ENCODE measurements at places on chromosomes 16 and 17.

DNA sequence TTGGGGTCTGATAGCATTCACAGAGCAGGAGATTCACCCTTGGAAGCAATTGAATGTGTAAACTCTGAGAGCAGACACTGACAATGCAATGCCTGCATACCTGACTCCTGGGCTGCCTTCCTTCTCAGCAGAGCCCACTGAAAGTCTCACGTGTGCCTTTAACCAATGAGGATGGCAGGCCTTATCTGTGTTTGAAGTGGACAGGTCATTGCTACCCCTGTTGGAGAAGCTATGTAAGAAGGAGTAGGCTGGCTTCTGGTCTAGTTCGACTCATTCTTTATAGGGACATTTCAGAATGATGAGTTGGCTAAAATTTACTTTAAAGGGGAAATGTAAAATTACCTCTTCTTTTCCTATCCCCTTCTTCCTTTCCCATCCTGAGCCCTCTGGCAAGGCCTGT, 446.3 kb downstream of the SLC39A11 start:
- no peak for DNase-seq

GRCh38 chr16:28910086-28911031, 14.7 kb downstream of the RABEP2 start:
- DNase-seq: no peak

DNA sequence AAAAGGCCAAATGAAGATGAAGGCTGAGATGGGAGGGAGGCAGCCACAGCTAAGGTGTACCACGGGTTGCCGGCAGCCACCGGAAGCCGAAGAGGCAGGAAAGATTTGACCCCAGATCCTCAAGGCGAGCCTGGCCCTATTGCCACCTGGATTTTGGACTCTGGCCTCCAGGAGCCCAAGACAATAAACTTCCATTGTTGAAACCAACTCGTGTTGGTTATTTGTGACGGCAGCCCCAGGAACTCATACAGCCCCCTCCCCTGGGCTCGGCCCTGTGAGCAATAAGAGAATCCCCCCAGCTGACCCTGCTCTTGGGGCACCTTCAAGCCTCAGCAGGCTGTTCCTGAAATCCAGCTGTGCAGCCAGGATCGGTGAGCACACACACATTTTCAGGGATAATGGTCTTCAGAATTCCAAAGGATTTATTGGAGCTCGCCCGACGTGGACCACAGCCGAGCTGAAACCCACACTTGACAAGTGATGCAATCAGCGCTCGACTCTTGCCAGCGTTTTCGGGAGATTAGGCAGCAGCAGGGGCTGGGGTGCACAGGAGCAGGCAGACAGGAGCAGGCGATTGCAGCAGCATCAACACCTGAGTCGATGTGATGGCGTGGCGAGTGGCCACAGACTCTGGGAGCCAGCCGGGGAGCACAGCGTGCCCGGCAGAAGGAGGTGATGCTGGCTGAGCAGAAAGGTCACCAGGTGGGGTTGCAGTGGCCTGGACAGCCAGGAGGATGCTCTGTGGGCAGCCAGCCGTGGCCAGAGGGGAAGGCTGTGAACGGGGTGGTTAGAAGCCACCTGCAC, 22.4 kb upstream of the CBX4 start:
- no peak for DNase-seq

GRCh38 chr17:7497228-7497627, 13.1 kb downstream of the POLR2A start:
- DNase-seq: no peak

DNA sequence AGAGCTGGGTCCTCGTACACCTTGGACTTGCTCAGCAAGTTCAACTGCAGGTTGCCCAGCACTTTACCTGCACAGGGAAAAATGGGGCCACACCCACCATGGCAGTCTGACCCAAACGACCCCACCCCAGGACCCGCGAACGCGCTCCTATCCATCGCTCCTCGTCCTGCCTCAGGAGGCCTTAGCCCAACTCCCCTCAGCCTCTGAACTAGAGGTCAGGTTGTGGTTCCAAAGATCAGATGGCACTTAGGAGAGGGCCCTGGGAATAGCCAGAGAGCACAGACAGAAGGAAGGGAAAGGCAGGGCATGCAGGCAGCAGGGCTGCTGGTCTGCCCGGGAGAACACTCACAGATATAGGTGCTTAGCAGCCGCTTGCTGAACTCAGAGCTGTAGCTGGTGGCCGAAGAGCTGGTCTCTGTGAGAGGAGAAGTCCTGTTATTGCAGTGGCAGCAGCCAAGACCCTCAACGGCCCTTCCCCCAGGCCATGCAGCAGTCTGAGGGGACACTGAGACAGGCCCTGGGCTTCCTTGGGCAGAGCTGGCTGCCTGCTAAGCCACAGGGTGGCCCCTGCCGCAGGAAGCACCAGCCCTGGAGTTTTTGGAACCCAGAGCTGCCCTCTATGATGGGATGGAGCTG, 6.9 kb downstream of the ZACN start:
- DNase-seq: no peak

GRCh38 chr16:10368969-10369551, 16.8 kb upstream of the ATF7IP2 start:
- DNase-seq: no peak

DNA sequence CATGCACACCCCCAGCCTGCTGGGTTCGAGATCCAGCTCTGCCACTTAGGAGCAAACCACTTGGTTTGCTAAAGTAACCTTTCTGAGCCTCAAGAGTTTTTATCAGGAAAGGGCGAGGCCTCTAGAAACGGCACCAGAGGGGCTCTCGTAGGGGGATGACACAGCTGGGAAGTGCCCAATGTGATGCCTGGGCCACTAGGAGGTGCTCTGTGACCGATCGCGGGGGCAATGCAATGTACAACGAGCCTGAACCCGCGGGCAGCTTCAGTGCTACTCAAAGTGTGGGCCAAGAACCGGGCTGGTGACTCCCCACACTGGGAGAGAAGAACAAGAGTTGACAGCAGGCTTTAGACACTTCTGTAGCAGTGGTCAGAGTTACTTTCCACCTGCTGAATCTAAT, 9.4 kb downstream of the C16orf89 start:
- no peak for DNase-seq

DNA sequence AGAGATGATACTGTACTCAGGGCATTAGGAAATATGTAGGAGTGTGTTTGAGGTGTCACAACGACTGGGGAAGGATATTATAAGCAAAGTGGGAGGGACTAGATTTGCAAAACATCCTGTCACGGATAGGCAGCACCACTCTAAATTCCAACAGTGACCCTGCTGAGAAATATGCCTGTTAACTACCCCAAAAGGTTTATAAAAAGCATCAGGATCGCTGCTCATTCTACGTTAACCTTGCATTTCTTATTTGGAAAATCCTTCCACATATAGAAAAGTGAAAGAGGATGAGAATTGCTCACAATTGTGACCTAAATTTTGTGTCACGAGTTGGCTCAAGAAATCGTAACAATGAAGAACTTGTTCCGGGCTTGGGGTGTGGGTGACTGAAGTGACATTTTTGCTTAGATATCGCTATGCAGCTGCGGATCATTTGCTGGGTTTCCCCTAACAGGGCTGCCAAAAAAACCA, 51.6 kb downstream of the N4BP1 start:
- DNase-seq: no peak

DNA sequence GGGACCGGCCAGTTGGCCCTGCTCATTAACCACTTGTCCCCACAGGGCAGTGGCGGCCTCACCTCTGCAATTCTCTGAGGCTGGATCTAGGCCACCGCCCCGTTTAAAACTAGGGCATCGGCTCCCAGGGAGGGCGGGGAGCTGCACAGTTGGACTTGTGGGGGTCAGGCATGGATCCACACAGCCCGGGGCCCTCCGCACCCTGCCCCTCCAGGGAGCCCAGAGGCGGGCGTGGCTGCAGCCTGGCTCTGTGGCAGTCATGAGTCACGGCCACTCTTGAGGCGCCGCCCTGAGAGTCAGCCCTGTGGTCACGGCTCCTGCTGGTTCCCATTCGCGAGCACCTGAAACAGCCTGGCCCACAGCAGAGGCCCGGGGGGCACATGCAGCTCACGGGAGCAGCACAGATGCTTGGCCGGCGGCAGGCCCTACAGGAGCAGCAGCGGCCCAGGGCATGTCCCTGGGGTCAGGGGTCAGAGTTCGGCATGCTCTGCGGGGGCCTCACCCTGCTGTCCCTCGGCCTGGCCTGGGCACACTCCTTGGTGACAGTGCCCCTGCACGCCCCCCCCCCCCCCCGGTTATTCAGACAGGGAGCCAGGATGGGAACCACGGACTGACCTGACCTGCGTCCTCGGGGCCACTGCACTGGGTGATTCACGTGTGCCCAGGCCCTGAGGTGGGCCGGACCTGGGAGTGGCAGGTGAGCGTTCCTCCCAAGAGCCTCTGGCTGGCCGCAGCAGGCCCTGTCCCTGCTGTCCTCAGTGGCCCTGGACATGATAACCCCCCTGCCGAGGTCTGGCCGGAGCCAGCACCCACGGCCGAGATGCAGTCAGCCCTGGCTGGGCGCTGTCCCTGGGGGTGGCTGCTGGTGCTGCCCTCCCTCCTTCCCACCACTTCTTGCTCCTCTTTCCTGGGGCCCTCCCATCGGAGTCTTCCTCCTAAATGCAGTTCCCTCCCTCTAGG, 8.2 kb downstream of the CAPN15 start:
- DNase-seq: no peak

DNA sequence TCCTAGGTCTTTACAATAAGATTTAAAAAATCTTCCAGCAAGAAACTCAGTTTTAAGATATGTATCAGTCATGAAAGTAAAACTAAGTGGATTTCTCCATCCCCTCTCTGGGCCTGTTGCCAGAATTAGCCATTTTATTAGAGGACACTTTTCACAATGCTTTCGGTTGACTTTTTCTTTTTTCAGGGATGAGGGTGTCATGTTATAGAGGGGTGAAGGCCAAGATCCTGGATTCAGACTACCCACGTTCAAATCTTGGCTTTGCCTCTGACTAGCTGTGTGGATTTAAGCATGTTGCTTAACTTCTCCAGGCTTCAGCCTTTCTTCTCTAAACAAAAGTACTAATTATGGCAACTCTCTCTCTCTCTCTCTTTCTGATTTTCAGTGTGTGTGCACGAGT, 111.7 kb upstream of the COX10 start:
- DNase-seq: no peak

DNA sequence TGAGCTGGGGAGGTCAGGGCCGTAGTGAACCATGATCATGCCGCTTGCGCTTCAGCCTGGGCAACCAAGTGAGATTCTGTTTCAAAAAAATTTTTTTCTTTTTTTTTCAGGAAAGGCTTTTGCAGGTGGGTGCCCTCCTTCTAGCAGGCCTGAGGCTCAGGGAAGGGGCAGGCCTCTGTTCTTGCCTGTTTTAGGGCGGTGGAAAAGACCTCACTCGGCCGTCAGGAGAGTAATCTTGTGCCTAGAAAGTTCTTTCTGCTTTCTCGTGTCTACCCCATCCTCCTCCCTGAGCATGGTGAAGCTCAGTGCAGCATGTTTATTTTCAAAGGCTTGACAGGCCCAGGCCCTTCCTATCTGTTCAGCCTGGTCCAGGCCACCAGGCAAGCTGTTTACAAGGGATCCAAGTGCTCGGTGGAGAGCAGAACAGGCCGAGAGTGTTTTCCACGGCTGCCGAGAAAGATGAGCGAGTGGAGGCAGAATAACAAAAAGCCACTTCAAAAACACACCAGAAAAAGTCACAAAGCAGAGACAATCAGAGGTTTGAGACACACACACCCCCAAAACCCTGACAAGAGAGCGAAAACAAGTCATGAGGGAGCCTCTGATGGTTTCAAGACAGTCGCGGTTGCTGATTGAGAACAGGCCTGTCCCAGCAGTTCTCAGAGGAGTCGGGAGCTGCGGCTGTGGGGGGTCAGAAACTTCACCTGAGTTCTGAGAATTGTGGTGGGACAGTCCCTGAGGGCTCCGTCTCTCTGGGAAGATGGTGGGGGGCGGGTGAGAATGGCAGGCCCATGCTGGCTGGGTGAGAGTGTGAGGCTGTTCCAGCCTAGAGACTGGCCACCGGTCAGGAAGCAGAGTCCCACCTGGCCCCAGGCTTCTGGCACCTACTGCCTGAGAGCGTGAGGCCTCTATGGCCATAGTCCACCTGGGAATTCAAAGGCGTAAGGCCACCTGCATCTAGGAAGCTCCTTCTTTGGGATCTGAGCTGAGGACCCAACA, 37.5 kb upstream of the CCR7 start:
- no peak for DNase-seq

DNA sequence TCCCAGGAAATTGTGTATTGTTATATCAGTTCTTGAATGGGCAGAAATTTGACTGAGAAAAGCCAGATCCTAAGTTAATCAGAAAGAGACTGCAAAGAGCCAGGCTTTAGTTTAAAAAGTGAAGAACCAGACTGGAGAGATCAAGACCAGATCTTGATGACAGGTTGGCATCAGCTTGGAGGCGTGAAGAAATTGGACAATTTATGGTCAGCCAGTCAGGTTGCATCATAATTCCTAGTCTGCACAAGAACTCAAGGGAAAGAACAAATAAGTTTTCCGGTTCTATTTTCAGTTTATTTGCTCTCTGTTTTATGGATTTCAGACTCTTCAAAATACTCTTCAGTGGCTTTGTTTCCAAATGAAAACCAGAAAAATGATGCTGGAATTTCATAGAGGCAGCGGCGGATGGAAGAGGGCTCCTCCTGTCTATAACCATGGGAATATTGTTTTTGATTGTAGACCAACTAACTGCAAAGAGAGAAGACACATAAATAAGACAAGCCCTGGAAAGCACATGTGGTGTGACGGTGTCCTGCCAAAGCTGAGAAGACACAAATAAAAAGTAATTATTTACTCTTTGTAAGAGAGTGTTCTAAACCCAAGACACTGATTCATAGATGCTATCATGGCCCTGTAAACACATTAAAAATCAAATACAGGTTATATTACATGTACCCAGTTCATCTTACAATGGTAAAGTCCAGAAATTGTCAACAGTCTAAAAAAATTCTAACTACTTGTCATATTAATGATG, 91.7 kb downstream of the PCTP start:
- no peak for DNase-seq

DNA sequence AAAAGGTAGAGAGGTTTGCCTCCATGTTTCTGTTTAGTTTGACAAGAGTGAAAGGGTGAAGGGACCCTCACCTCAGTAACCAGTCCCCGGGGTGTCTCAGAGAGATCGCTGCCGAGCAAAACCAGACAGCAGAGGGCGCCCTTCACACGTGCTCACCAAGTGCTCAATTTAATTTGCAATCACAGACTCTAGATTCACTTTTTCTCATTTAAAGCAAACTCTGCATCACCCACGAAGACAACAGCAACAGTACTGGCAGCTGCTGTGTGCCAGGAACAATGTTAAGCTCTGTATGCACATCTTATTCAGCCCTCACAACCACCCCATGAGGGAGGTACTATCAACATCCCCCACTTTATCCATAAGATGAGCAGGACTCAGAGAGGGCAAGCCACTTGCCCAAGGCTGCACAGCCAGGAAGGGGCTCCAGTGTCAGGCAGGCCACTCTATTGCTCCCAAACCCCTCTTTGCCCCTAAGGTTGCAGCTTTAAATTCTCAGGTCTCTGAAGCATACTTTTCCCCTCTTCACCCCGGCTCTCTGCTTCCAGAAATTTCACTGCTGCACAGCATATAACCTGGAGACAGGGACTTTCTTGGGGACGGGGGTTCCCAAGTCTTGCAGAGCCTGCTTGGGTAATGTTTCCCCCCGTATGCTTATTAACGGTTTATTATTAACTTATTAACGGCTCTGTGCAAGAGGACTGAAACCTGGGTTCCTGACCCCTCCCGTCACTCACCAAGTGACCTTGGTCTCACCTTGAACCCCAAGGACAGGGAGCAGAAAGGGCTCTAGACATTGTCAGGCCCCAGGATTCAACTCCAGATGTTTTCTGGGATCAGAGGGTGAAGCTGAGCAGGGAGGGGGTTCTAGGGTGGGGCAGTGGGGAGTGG, 70.9 kb downstream of the CNGB1 start:
- peak; percentile 81 for DNase-seq

GRCh38 chr17:48122665-48123045, 15.1 kb downstream of the SNX11 start:
- no peak for DNase-seq

- DNase-seq: no peak
These were observed 5.0 kb downstream of the TSPAN10 start for GRCh38 chr17:81641825-81642489.

- no peak for DNase-seq
These were observed 49.3 kb downstream of the ZNF652 start for GRCh38 chr17:49312722-49313121.

Measured in omental fat pad (tissue), 4 donors.